ENCODE measurements at places on chromosomes 11 and 22.
A peak's percentile ranks its signal among the peaks of the same experiment; 100 is the strongest.

DNA sequence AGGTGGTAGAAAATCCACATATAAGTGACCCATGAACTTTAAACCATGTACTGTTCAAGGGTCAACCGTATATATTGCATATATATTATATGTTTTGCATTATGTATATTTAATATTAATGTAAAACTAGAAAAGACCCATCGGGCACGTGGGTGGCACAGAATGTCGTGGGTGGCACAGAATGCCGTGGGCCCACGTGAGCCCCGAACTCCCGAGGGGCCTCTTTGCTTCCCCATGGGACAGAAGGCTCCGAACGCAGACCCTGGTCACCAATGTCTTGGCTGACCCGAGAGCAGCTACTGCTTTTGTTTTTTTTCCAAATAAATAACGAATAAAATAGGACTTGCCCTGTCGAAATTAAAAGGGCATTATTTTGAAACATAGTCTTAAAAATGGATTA is 415.4 kb downstream of the BRD1 start:
- no peak for DNase-seq

DNA sequence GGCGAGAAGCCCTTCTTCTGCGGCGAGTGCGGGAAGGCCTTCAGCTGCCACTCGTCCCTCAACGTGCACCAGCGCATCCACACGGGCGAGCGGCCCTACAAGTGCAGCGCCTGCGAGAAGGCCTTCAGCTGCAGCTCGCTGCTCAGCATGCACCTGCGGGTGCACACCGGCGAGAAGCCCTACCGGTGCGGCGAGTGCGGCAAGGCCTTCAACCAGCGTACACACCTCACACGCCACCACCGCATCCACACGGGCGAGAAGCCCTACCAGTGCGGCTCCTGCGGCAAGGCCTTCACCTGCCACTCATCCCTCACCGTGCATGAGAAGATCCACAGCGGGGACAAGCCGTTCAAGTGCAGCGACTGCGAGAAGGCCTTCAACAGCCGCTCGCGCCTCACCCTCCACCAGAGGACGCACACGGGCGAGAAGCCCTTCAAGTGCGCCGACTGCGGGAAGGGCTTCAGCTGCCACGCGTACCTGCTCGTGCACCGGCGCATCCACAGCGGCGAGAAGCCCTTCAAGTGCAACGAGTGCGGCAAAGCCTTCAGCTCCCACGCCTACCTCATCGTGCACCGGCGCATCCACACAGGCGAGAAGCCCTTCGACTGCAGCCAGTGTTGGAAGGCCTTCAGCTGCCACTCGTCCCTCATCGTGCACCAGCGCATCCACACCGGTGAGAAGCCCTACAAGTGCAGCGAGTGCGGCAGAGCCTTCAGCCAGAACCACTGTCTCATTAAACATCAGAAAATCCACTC is 12.2 kb downstream of the ZNF74 start:
- peak; percentile 68 for DNase-seq

DNA sequence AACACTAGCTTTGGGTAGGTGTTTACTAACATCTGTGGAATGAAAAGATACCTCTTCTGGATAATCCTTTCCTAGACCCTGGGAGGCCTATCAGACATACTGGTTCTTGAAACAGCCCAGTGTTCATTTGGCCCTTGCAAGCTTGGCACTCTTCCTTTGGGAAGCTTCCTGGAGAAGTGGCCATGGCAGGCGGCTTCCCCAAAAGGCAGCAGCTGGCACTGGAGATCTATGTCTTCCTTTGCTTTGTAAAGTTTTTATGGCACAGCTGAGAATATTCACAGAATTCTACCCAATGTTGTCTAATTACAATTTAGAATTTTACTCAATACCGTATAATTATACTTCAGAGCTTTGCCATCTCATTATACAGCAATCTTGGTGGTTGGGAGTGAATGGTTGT is 199.2 kb upstream of the C11orf87 start:
- no peak for DNase-seq

DNA sequence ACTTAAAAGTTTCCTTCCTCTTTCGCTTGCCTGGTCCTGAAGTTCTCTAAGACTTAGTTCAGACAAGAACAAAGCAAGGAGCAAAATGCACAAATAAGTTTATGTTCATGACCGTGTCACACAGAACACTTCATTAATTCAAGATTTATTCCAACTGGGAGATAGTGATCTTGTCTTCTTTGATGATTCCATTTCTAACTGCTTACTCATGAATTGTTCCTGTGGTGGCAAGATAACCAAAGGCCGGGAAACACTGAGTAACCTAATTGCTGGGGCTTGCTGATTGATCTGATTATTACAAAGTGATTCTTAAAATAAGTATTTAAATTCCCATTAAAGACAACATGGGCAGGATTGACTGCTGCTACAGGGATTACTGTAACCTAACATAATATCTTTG is 1462.9 kb upstream of the RAG2 start:
- no peak for DNase-seq

- no peak for DNase-seq
Observed at GRCh38 chr22:50218996-50219727, 18.4 kb downstream of the SELENOO start.

DNA sequence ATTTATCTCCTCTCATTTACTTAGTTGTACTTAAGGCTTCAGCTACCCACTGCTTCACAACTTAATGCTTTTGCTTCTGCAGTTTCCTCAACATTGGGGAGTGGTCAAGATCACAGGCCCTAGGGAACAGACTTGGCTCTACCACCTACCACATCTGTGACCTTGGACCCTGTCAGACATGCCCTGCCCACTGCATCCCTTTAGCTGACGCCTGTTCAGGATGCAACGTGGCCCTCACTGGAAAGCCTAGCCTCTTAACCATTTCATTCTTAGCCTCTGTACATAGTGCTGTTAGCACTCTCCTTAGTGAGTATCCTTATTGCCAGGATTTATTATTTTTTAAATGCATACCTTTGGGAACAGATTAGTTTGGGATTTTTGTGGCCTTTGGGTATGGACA is 34.4 kb downstream of the TNRC6B start:
- DNase-seq = no peak
